ENCODE measurements at places on chromosomes 5 and 9.

- DNase-seq, result no peak
Observed at GRCh38 chr9:122777935-122778627, 10.7 kb upstream of the OR5C1 start.

GRCh38 chr9:5265939-5266338, 34.7 kb downstream of the INSL4 start:
- DNase-seq, result no peak

- DNase-seq, result no peak
Observed at GRCh38 chr9:549455-549997, 292.0 kb upstream of the DMRT1 start.

DNA sequence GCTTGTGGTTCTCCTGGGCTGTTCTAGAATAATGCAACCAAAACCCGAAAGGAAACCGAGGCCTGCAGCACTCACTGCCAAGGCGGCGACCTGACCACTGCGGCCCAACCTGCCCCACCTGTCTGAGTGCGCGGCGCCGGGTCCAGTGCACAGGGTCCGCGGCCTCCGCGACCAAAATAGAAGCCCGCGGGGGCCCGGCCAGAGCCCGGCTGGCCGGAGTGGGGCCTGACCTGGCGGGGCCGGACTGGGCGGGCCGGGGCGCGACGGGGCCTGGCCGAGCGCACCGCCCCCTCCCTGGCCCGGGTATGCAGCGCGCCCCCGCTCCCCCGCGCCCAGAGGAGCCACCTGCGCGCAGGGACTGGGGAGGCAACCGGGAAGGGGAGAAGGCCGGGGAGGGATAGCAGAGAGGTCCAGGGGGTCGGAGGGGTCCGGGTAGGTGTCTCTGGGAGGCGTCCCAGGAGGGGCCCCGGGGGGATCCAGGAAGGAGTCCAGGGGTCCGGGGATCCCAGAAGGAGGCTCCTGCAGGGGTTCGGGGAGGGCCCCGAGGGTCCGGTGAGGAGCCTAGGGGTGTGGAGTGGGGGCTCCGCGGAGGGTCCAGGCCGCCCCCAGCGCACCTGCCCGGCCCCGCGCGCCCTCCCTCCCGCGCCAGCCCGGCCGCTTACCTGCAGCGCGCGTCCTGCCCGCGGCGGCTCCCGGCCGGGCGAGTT, 503 bp downstream of the SEMA4D start:
- DNase-seq, result no peak

GRCh38 chr9:11103525-11103924, 490.7 kb upstream of the PTPRD start:
- no peak for DNase-seq

DNA sequence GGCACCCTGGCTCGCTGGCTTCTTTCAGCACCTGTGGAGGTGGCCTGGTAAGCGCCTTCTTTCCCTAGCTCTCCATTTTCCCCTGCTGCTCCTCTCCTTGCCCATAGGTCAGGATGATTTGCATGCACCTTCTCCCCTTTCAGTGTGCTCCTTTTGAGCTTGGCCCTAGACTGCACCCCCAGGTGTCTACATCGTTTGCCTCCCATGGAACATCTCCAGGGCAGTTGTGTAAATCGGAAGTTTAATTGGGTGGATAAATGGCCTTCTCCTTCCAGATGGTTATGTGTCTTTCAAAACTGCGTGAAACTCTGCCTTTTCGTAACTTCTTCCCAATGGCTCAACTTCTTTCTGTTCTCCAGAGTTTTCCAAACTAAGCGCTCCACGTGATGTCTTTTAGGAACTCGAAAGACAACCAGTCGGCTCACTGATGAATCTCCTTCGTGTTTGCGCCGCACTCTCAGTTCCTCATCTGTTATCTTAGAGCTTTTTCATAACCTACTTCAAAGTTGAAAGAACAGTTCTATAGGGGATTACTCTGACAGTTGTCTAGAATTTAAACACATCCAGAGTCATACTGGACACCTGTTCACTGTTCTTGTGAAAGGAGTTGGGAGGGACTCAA, 1.7 kb downstream of the ADAMTS19 start:
- no peak for DNase-seq

DNA sequence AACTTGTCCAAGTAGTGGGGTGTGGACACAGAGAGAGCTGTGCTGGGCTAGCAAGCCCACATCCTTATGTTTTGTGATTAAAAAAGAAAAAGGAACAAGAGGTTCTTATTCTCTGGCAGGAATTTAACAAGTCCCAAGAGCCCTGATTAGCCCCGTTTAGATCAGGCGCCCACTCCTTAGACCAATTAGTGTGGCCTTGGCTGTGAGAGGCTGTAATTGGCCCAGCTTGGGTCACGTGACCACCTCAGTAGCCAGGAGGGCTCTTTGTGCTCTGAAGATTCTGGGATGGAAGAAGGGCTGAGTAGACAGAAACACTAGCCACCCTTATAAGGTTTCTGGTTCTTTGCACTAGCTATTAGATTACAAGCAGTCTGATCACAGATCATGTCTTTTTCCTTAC, 31.1 kb downstream of the GCNT4 start:
- DNase-seq, result no peak

- DNase-seq, result no peak
Observed at GRCh38 chr9:132129535-132129934, 32.3 kb upstream of the NTNG2 start.

GRCh38 chr9:136714893-136715274, 2.5 kb downstream of the DIPK1B start:
- DNase-seq, result no peak

DNA sequence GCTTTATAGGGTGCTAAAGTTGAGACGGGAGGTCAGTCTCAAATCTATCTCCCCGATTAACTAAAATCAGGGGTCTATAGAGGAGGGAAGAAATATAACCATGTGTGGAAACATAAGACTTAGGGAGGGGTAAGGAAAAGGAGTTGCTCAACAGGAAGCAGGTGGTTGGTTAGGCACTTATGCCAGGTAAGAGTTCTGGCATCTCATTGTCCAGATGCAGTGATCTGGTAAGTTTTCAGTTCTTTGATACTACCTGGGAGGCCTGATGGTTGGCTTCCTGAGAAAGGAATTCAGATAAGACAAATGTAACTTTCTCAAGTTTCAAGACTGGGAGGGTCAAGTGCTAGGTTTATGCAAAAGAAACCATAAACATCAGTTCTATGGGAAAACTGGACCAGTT, 47.7 kb downstream of the CERT1 start:
- no peak for DNase-seq

DNA sequence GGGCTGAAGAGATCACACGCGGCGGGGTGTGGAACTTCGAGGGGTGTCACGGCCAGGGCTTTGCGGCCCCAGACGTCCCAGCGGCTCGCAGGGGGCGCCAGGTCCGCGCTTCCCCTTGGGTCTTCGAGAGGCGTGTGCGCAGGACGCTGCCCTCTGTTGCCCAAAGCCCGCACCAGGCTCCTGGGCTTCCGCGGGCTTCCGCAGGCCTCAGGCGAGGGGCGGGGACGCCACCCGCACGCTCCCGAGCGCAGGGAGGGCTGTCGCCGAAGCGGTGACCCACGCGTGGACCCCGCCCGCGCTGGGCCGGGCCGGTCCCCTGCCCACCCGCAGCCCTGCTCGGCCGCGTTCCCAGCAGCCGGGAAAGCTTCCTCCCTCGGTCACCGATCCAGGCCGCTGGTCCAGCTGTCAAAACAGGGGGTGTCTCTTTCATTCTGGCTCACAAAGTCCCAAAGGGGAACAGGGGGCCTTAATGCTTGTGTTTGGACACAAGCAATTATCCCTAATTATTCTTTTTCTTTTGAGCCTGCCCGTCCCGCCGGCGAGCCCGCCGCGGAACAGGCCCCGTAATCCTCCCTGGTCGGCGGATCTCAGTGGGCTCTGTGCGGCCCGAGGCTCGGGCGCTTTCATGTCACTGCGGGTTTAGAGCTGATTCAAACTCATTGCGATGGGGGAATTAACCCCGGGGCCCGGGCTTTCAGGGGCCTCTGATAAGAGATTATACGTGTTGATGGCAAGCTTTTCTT, 60.6 kb downstream of the TMEM174 start:
- no peak for DNase-seq

GRCh38 chr5:98816582-98817222, 43.2 kb downstream of the RGMB start:
- no peak for DNase-seq

DNA sequence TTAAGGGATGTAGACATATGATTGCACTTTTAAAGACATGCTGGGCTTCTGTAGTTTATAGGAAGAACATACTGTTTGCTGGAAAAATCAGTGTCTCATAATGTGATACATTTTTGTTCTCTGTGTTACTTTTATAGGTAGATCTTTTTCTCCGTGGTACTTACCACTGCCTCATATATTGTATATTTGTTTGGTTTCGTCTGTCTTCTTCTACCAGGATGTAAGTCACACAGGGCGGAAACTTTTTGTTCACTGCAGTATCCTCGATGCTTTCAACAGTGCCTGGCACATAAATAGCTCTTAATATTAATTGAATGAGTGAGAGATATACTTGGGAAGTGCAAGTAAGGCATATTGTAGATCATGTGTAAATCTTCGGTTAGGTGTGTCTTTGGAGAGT, 135.4 kb downstream of the GDNF start:
- no peak for DNase-seq

- DNase-seq, result peak; percentile 21
Observed at GRCh38 chr5:61999371-61999770, 306.6 kb upstream of the KIF2A start.

DNA sequence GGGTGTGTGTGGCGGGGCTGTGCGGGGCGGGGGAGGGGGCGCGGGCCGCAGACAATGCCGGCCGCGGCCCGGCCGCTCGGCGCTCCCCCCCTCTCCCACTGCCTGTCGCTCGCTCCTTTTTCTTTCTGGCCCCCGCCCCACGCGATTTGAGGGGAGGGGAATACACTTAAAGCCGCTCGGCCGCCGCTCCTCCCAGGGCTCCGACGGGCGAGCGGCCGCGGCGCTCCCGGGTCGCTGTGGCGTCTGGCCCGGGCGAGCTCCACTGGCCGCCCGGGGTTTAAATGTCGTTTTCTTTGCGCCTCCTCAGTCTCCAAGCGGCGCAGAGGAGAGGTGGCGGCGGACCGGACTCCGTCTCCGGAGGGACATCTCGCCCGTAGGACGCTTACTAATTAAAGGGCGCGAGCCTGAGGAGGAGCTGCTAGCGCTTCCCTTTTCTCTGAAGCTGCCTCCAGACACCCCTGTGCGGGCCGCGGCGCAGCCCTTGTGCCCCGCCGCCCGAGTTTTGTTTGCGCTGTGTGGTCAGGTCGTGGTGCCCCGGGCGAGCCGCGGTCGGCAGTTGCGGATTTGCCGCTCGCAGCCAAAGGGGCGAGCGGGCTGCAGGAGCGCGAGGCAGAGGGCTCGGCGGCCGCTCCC, 1.4 kb downstream of the ZSWIM6 start:
- DNase-seq, result no peak

GRCh38 chr5:124806026-124806372, 59.6 kb upstream of the ZNF608 start:
- DNase-seq, result no peak

DNA sequence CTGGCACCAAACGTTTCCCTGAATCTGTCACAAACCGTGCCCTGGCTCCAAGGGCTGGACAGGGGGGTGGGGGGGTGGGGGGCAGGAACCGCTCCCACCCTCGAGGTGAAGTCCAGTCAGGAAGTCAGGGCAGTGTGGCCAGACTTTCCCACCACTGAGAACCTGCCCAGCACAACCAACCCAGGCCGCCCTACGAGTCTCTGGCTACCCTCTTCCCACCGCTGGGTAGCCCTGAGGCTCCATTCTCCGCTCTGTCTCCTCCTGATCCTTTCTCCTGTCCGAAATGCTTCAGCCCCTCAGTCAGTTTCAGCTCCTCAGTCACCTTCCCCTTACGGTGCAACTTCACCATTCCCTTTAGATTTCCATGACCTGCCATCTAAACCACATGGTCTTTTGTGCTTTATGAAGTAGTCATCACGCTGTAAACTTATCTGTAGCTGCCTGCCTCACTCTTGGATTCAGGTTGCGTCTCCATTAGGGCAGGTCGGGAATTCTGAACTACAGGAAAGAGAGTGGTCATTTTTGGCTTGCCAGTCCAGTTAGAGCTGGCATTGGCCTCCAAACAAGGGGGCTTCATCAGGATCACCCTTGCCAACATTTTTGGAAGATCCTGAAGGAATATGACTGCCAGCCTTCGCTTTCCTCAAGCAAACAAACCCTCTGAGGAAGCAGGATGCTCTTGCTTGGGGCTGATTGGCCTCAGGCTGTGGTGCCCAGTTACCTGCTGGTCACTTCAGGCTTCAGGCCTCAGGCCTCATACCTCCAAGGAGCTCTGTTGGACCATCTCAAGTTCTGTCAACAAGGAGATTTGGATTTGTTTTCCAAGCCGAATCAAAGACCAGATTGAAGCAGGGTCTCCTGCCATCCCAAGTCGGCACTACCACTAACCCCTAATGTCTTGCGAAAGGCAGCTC, 794 bp upstream of the DCAF12 start:
- no peak for DNase-seq

GRCh38 chr5:125775896-125776295, 647.3 kb upstream of the GRAMD2B start:
- DNase-seq, result no peak

DNA sequence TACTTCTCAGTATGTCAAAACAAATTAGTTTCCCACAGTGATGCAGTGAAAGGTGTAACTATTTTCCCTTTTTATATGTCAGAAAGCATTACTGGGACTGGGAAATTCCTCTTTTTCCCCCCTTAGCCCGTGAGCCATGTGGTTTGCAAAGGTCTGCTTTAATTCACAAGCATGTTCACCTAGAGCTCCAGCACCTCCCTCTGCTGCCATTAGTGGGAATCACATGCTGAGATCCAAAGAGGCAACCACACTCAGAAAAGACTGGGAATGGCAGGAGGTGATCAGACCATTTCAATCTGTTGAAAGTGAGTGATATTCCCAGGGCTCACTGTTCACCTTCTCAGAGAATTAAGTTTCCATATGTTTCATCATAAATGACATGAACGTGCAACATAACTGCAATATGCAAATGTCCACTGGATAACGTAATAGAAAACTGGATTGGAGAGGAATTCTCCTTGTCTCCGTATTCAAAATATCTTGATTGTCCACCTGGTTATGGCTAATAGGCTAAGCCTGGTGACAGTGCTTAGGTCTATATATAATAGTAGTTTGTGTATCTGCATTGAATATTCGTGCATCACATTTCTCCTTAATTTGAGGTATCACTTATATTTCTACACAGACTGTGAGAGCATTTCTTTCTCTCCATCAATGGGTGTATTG, 703.5 kb upstream of the WWC1 start:
- DNase-seq, result no peak

GRCh38 chr9:2281031-2281802, 266.1 kb downstream of the SMARCA2 start:
- DNase-seq, result no peak

GRCh38 chr5:137234973-137235943, 263.9 kb downstream of the SPOCK1 start:
- peak; percentile 98 for DNase-seq
